ENCODE measurements at places on chromosomes 13 and 19.
A peak's percentile ranks its signal among the peaks of the same experiment; 100 is the strongest.

DNA sequence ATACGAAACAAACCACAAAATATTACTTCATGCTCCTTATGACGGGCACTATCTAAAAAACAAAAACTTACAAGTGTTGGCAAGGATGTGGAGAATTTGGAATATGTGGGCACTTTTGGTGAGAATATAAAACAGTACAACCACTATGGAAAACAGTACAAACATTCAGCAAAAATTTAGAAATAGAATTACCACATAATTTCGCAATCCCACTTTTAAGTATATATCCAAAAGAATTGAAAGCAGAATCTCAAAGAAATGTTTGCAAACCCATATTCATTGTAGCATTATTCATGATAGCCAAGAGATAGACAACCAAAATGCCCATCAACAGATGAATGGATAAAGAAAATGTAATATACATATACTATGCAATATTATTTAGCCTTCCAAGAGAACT is 1173.7 kb upstream of the PRR20A start:
- DNase-seq, result no peak

DNA sequence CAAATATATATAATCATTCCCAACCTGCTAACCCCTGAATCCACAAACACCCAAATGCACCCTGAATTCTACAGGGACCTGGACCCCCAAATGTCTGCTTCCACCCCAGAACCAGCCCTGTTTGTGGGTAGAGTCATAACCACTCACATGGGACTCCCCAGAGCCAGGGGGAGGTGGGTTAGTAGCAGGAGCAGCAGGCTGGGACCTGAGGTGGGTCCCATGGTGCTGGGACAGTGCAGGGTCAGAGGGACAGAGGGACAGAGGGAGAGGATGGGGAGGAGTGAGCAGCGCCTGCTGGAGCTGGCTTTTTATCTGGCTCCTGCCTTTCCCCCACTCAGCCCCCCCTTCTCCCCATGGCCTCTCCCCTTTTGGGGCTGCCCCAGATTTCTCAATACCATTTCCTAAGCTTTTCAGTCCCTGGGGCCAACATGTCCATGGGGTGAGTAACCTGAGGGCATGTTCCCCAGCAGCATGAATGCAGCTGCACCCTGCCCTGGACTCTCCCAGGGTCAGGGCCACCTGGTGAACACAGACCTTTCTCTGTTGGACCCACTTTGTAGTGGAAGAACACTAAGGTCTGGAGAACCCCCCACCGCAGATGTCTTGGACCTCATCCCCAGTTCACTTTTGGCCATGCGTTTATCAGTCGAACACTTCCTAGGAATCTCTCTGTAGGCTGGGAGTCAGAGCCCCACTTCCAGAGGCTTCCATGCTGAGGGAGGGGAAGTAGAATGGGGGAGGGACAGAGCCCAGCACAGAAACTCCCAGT is at the start of gene C3:
TSS of gene C3 (minus strand) at position 282 of the 769 bp plus-strand sequence. CDS start at position 221, 61 bp downstream.
- DNase-seq, result no peak

DNA sequence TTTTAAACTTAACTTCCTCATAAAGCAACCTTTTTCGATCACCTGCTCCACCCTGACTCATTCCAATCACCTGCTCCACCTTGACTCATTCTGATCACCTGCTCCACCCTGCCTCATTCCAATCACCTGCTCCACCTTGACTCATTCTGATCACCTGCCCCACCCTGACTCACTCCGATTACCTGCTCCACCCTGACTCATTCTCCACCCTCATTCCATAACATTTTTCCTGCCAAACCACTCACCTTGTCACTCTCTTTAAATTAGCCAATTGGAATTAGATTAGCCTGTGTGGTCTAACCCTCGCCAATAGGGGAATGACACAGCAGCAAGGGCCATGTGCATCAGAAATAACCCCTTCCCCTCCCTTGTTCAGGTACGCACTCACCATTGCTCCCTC is 31.9 kb upstream of the ZNF83 start:
- no peak for DNase-seq

DNA sequence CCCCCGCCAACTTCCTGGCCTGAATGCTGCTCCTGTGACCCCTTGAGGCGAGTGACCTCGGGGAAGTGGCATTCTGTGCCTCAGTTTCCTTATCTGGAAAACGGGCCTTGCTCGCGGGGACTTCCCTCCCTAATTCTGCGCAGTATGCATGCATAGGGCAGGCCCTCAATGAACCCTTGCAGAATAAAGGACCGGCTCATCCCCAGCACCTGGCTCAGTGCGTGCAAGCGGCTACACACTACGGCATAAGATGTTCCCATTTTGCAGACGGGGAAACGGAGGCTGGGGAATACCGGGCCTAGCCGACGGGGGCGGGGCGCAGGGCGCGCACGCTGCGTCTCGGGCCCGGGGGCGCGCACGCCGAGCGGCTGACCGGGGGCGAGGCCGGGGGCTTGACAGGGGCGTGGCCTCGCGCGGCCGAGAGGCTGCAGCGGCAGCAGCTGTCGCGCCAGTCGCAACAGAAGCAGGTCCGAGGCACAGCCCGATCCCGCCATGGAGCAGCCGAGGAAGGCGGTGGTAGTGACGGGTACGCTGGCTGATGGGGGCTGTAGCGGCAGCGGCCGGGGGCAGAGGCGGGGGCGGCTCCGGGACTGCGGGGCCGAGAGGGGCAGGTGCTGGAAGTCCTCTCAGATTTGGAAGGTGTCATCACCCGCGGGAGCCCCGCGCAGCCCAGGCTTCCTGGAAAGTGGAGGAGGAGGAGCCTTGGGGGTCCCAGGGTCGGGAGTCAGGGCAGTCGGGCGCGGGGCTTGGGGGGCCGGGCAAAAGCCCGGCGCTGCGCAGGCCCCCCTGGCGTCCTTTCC is at the start of gene PGPEP1:
TSS of gene PGPEP1 (plus strand) at position 409 of the 800 bp plus-strand sequence. CDS start at position 493, 84 bp downstream.
- DNase-seq, result no peak

DNA sequence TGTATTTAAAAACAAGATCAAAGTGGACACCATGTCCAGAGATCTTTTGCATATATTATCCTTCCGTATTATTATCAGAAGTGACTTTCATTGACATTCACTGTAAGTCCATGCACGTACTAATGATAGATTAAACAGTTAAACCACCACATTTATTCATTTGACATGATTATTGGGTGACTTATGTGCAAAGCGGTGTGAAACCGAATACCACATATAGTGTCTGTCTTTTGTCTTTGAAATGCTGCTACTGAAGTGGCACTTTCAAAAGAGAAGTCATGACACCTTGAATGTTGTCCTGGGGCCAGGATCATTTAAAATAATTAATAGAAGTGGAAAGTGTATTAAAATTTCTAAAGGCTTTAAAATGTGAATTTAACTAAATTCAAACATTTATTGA is 100.1 kb downstream of the ERCC5 start:
- no peak for DNase-seq

DNA sequence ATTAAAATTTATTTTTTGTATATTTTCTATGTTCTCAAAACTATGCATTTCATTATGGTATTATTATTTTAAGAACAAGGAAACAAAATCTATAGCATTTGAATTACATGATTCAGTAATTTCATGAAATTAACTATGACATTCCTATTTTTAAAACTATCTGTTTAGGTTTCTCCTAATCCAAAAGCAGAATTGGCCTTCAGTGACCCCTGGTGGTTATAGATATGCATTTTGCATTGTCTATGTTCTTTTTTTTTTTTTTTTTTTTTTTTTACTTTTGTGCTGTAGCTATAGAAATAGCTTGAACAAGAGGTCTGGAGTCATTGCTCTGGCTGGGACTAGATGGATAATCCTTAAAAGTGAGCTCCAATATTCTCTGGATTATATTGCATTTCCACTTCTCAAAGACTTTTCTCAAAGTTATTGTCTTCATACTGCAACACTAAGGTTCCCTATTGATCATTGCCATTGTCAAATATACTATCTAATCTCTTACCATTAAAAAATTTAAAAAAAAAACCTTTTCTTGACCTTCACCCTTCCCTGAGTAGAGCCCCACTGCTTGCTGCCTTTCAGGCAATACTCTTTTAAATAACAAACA is 15.9 kb upstream of the DNAJC3 start:
- peak; percentile 25 for DNase-seq

GRCh38 chr13:67367399-67367798 is 137.3 kb upstream of the PCDH9 start:
- DNase-seq, result no peak

GRCh38 chr13:46756977-46757376 is 40.0 kb downstream of the ESD start:
- DNase-seq, result no peak

DNA sequence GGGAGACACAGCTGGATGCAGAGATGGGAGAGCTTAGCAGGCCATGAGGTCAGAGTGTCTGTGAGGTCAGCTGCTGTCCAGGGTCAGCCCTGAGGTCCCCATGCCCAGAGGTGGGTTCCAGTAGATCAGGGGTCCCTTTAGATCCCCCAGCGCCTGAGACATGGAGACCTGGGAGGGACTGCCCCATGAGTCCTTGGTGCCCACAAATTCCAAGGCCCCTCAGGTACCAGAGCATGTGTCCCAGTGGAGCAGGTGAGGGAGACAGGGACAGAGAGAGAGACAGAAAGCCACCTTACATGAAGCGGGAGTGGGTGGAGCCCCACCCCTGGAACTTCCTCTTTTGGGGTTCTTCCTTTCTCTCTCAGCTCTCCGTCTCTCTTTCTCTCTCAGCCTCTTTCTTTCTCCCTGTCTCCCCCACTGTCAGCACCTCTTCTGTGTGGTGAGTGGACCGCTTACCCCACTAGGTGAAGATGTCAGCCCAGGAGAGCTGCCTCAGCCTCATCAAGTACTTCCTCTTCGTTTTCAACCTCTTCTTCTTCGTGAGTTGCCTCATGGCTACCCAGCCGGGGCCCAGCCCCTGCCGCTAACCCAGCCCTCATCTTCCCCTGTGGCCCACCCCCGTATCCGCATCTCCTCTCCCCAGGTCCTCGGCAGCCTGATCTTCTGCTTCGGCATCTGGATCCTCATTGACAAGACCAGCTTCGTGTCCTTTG is at the start of gene CD37:
TSS of gene CD37 (plus strand) at position 336 of the 713 bp plus-strand sequence. CDS start at position 471, 135 bp downstream.
- no peak for DNase-seq

GRCh38 chr19:18424122-18424889 is 5.1 kb downstream of the SSBP4 start:
- DNase-seq, result no peak

DNA sequence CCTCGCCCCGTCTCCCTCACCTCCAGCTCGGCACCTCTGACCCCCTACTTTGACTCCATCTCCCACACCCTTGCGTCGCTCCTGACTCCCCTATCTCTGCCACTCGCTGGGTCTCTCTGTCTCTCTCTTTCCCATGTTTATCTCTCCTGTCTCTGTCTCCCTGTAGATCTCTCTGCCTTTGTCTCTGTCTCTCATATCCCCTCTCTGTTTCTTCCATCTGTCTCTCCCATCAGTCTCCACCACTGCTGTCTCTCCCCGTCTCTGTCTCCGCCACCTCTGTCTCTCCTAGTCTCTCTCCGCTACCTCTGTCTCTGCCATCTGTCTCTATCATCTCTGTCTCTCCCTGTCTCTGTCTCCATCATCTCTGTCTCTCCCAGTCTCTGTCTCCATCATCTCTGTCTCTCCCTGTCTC is 12.4 kb upstream of the BBC3 start:
- DNase-seq, result peak; percentile 13

All from kidney glomerular epithelial cell (primary cell).